Fibroblast of pulmonary artery (primary cell): ENCODE measurements at places on chromosomes 16 and 17.
A peak's percentile ranks its signal among the peaks of the same experiment; 100 is the strongest.

DNA sequence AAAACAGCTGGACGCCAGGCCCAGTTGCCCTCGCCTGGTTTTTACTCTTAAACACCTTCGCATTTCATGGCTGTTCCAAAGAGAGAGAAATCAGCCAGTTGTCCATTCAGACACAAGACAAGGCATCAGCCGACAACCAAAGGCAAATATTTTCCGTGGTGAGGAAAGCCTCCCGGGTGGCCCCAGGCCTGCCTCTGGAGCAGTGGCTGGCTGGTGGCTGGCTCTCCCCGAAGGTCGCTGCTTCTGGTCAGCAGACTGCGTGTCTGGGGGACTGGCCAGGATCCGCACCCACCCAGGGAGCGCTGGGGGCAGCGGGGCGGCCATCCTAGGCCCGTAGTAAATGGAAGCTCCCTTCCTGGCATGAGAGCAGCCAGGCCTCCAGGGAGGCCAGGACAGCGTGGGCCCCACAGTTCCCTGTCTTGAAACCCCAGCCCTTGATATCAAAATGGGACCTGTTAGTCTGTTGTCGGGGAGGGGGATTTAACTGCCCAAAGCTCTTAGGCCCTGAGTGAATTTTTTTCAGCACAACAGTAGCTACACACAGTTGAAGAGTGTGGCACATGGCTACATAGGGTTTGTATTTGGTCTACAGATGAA is 57.7 kb downstream of the SREBF1 start:
- DNase-seq, result no peak

DNA sequence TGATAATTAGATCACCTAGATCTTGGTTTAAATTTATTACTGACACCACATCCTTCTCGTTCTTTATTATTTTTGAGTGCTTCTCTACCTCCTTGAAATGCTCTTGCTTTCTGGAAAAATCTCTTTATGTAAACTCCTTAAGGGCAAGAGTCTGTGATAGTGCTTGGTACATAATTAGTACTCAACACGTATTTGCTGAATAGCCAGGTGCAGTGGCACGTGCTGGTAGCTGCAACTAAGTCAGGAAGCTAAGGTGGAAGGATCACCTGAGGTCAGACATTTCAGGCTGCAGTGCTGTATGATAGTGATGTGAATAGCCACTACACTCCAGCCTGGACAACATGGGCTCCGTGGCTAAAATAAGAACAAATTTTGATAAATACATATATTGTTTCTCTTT is 63.0 kb downstream of the PPM1E start:
- no peak for DNase-seq

- no peak for DNase-seq
Measured at GRCh38 chr16:3383045-3383448, 17.8 kb downstream of the ZSCAN32 start.

- DNase-seq, result no peak
Measured at GRCh38 chr17:69245617-69246016, 17.0 kb upstream of the ABCA10 start.

DNA sequence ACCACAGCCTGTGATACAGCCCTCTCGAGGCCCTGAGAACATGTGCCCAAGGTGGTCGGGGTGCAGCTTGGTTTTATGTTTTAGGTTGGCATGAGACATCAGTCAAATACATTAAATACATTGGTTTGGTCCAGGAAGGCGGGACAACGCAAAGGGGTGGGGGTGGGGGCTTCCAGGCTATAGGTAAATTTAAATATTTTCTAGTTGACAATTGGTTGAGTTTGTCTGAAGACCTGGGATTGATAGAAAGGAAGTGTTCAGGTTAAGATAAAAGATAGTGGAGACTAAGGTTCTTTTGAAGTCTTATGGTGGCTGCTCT is 1.2 kb upstream of the ZKSCAN2 start:
- no peak for DNase-seq

DNA sequence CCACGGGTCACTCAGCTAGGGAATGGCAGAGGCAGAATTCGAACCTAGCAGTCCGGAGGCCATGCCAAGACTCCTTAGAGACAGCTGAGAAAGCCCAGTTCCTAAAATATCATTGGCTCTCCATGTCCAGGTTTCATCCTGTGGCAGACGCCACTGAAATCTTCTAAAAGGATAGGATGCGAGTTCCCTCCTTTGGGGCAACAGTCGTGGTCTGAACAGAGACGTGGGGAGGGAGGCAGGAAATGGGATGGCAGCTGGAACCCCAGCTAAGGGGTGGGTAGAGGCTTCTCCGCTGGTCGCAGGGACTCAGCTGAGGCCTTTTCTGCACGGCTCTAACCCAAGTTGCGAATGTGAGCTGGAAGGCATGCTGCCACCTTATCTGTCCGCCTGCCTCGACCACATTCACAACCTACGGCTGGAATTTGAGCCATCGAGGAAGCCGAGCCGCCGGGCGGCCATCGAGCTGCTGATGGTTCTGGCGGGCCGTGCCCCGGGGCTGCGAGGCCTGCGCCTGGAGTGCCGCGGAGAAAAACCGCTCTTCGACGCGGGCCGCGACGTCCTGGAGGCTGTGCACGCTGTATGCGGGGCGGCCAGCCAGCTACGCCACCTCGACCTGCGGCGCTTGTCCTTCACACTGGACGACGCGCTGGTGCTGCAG is 1.9 kb upstream of the HSF4 start:
- peak; percentile 34 for DNase-seq

DNA sequence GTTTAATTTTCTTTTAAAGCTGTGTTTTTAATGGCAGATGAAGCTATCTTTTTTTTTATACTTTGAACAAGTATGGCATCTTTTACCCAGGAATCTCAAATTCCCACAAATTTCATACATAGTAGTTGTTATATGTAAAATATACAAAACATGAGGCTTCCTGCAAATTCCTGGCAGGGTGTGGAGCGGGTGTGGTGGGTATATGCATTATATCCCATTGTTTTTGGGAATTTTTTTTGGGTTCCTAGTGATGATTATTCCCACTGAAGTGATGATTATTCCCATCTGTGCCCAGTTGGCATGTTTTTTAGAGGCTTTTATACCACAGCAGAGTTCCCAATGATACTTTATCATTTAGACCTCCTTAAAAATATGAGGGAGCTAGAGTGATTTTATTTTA is 320.4 kb downstream of the ZFHX3 start:
- DNase-seq, result no peak

DNA sequence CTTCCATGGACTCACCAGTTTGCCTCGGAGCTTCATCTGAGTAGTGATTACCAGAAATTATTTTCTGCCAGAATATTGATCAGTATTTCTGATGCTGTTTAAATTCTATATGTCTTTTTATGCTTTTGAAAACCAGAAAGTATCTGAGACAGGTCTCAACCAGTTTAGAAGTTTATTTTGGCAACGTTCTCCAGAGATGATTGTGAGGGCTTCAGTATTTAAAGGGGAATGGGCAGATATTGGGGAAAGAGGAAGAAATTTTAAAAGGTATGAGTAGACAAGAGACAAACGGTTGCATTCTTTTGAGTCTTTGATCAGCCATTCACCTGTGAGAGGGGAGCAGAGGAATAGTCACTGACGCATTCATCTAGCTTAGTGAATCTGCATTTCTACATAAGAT is 44.4 kb upstream of the ABCC11 start:
- no peak for DNase-seq

- DNase-seq, result no peak
Measured at GRCh38 chr16:28846933-28847273, 755 bp upstream of the TUFM start.

DNA sequence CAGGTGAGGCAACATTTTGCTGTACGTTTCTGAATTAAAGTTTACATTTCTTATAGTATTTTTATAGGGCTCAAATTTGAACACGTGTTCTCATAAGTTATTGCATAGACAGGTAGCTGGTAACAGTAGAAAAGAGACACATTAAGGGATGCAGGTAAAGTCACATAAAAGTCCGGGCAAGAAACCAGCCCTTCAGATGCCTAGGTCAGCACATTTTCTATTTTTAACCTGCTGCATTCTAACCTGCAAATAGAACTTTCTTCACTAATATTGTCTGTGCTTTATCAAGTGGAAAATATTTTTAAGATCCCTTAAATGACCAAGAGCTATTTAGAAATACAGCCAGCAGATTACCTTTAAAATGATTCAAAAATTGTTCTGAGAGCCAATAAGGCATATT is 307.4 kb upstream of the AXIN2 start:
- no peak for DNase-seq

- no peak for DNase-seq
Measured at GRCh38 chr17:2024572-2025219, 438 bp downstream of the RTN4RL1 start.

DNA sequence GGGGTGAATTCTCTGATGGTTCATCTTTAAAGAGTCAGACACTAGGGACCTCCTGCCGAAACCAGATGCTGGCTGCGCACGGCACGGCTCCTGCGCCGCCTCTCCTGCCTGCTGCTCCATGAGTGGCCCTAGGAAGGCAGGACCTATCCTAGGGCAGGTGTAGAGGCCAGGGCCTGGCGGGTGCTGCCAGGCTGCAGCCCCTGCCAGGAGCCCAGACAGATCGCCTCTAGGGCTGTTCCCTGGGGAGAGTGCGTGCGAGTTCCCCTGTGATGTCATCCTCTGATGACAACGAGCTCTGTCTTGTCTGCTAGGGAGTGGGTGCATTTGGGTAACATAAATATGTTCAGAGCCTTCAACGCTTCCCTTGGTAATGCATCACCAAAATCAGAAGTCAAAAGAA is 23.9 kb downstream of the SLC38A10 start:
- no peak for DNase-seq

DNA sequence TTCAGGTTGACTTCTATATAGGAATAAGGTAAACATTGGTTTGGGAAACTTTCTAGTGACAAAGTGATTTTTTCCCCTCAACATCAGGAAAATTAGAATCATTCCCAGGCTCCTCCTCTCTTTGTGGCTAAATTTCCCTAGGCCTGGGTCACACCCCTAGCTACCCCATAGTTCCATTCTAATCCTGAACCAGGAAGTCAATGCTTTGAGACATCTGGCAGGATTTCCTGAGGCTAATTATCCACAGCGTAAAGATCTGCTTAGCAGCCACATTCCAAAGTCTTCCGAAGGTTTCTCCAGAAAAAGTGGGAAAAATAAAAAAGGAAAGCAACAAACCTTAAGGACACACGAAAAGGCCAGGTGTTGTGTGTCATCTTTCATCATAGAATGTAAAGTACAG is 60.3 kb upstream of the CORO6 start:
- no peak for DNase-seq

DNA sequence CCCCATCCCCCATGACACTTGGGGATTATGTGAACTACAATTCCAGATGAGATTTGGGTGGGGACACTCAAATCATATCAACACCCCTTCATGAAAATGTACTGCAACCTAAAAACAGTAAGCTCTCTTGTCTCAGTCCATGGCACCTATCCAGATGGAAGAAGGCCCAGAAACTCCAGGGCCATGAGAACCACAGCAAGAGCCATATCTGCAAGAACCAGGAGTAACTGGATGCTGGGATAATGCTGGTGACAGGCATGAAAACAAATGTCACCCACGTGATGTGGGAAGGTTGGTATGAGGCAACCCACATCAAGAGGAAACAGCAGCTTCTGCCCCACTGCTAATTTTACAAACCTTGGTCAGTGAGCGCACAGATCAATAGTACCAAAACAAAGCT is 400.1 kb upstream of the ERCC4 start:
- DNase-seq, result no peak

DNA sequence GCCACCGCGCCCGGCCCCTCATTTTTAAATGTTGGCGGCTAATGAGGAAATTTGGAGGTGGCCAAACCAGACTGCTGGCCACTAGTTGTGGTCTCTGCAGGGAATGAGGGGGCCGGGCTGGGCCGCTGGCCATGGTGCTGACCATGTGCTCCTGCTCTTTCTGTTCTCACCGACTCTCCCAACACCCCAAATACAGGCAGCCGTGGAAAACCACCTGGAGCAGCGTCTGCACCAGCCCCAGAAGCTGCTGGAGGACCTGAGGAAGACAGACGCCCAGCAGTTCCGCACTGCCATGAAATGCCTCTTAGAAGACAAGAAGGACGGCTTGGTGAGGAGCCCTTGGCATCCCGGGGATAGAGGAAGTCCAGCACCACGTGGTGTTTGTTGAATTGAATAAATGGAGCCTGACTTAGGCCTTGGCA is 21.3 kb downstream of the OTOA start:
- DNase-seq, result peak; percentile 3

DNA sequence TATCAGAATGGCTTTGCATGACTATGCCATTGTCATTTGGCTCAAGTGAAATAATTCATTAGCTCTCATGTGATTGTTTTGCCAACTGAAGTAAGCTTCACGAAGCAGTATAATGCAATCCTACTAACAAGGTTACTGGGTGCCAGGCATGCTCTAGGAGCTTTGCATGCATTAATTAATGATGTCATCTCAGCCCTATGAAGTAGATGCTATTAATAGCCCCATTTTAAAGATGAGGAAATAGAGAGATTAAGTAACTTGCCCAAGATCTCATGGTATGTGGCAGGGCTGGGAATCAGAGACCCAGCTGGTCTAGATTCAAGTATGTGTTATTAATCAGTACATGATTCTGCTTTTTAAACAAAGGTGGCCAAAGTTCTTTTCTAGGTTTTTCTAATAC is 14.1 kb downstream of the KRT39 start:
- DNase-seq, result peak; percentile 44

DNA sequence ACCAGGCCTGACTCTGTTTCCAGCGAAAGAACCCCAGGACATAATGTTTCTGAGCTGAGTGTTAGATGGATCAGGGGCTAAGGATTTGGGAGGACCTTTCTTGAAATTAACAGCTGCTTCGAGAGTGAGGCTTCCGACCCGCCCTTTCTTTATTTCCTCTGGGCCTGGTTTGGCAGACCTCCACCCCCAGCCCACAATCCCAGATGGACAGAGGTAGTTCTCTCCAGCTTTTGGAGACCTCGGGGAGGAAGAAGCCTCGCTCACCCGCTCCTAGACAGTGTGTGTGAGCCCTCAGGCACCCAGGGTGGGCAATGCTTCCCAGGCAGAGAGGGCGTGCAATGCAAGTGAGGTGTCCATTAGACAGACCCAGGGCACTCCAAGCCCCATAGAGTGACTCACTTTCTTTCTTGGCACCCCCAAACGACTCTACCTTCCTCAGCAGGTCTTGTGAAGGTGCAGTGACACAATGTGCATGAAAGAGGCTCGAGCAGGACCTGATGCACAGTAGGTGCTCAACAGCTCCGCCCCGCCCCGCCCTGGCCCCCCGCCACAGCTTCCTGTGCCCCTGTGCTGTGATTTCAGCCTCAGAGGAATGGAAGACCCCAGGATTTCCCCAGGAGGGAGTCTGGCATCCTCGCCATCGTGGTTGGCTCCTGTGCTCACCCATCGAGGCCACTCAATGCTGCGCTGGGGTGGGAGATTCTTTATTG is 50.7 kb upstream of the TOB1 start:
- DNase-seq, result no peak

DNA sequence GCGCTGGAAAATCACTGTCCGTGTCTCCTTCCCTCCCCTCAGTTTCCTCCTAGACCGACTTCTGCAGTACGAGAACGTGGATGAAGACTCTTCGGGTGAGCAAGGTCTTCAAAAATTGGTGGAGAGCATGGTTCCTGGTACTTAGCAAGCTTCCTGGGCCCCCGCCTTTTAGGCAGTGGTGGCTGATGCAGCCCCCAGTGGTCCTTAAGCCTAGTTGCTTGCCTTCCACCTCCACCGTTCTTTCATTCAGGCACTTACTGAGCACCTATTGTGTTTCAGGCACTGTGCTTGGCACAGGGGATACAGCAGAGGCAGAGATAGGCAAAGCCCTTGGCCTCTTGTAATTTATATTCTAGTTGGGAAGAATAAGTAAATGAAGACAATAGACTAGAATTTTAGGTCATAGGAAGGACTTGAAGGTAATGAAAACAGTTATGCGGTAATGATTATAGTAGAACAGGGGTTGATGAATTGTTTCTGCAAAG is 767 bp downstream of the INO80E start:
- DNase-seq, result no peak
